ENCODE measurements at places on chromosomes 1 and 21.

DNA sequence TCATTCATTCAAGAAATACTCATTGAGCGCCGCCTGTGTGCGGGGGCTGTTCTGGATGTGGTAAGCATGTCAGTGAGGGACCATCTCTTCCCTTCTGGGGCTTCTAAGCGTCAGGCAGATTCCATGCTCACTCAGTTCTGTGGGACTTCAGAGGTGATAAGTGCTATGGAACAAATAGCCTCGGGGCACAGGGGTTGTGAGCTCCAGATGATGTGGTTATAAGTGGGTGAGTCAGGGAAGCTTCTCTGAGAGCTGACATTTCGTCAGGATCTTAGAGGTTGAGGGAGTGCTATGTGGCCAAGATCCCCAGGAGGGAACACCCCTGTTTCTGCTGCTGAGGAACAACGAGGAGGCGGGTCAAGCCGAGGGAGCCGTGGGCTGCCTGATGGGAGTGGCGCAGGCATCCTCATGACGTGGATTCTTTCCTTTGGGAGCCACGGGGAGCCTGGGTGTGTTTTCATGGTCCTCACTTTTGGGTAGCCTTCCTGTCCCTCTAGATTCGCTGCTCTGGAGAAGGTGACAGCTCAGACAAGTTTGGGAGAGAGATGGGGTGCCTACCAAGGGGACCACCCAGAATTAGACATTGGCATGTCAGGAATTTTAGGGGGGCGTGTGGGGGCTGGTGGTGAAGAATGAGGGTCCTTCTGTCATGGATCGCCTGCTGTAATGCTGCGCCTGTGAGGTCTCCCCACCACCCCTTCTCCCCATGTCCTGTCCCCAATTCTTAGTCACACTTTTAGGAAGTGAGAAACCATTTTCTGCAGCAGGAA, 38.5 kb downstream of the HUNK start:
- ATAC-seq = no peak

- ATAC-seq = no peak
Observed at GRCh38 chr1:175216444-175216843, 23.9 kb upstream of the KIAA0040 start.

DNA sequence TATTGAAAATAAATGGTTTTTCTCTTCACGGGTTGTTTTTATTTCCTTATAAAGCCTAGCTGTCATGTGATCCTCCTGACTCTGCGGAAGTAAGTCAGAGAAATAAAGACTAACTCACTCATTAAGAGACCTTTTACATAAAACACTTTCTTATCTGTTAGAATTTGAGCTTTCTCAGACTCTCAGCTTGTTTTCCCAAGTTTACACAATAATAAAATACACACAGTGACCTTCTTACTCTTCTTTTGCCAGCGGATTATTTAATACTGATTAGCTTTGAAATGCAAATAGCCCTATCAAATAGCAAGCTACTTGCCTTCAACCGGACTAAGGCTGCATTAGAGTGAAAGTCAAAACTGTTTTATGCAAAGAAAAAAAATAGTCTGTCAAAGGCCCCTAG, 45.5 kb upstream of the CXADR start:
- ATAC-seq = no peak

GRCh38 chr1:27026621-27027574, 14.2 kb upstream of the TENT5B start:
- no peak for ATAC-seq

Data from stimulated activated memory B cell treated with anti-CD40 and anti-IgM and Interleukin-4, amounts not matched to agents 10 μg/mL and 1 μg/mL and 100 μg/mL, for 72 hours (primary cell).